ENCODE measurements at places on chromosomes 5 and 9.

DNA sequence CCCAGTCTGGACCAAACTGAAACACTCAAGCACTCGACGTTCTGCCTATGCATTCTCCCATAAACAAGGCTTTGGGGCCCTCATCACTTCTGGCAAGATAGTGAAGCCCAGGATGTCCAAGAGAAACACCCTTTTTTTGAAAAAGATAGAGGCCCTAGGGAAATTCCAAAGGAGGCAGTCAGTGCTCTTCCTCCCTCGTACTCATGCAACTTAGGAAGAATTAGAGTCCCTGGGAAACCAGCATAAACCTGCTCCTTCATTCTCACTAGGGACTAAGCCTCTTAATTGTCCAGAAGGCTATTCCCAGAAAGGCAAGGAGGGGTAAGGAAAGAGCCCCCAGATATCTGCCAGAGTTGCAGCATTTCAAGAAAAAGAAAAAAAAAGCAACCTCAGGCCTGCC lies 7.8 kb upstream of the RUSC2 start:
- DNase-seq = no peak

GRCh38 chr9:81829195-81829882 lies 98.9 kb upstream of the SPATA31D4 start:
- no peak for DNase-seq

- DNase-seq = no peak
Measured at GRCh38 chr5:36378551-36378950, 76.8 kb upstream of the RANBP3L start.

GRCh38 chr9:129867136-129868022 lies 32.1 kb downstream of the USP20 start:
- DNase-seq = no peak

DNA sequence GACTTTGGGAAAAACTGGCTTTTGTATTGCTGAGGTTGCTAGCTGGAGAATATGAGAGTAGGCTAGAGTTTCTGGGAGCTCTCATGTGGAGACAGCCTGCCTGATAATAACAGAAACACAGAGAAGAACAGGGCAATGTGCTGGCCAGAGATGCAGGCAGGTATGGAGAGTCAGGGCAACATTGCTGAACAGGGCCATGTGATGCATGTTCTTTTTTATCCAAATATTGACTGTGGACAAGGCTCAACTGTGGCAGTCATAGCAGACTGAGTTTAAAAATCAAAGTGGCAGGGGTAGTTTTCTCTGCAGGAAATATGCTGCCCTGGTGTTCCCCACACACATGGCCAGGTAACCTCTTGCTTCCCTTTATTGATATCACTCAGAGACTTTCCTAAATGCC lies 381.1 kb downstream of the RASEF start:
- no peak for DNase-seq

DNA sequence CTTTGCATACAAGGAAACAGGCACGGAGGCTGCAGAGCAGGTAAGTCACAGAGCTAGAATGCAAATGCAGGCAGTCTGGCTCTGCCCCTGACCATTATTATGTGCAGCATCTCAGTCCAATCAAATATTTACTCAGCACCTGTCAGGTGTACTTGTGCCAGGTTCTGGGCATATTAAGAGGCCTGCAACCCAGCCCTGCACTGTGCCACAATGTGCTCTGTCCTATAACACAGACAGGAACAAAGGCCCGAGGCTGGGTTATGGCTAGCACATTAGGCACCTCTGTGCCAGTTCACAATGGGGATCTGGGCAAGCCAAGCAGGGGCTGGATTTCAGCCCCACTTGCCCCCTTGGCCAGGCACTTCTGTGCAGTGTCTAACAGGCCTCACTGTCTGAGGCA lies 14.0 kb downstream of the ARL15 start:
- no peak for DNase-seq

- no peak for DNase-seq
Measured at GRCh38 chr5:122951658-122952057, 84.9 kb downstream of the PPIC start.

- no peak for DNase-seq
Measured at GRCh38 chr5:168853972-168854371, 274.8 kb upstream of the PANK3 start.

GRCh38 chr5:146725025-146725424 lies 153.5 kb downstream of the PPP2R2B start:
- DNase-seq = no peak

DNA sequence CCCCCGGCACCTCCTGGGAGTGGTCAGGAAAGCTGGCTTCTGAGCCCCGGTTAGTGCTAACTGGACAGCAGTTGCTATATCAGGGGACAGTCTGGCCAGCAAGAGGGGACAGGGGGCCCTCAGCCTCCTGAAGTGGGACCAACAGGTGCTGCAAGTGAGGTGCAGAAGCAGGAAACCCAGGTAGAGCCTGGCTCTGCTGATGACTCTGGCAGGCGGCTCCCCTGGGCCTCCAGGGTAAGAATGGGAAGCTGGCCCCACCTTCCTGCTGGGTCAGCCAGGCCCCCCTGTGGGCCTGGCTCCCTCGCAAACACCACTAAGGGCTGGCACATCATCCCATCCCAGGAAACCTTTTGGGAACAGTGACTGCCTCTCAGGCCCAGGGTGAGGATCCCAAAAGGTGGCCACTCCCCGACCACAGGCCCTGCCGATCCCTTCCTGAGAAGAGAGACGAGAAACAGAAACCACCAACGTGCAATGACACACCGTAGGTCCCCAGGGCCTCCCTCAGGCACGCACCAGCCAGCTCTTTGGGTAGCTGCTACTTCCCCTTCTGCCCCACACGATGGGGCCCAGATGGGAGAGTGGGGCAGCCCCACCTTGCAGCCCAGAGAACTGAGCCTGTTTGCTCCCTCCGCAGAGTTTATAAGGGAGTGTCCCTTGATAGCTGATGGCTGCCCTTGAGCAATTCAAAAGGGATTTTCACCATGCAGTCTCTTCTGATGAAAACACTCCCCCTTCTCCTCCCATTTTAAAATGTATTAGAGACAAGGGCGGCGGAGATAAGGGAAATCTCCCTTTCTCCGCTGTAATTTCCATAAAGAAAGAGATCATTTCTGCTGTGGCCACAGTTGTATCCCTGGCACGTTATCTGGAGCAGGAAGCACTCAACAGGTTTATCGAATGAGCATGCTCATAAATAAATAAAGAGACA lies 76.8 kb downstream of the STK10 start:
- DNase-seq = peak; percentile 93

DNA sequence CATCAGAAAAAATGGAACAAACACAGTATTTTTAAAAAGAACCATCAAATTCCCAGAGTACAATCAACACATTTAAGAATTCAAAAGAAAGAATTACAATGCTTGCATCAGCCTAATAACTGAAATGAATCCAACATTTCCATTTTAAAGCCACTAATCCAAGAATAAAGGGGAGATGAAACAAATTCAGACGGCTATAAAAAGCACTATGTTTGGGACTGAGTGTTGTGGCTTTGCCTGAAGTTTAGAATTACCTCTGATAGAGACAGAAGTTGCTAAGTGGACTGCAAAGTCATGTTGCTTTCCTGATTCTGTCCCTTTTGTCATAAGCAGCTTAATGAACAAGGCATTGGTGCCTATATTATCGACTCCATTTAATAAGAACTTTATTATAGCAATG lies 135.4 kb upstream of the RGMB start:
- no peak for DNase-seq

- no peak for DNase-seq
Measured at GRCh38 chr9:4138781-4139180, 161.1 kb downstream of the GLIS3 start.

DNA sequence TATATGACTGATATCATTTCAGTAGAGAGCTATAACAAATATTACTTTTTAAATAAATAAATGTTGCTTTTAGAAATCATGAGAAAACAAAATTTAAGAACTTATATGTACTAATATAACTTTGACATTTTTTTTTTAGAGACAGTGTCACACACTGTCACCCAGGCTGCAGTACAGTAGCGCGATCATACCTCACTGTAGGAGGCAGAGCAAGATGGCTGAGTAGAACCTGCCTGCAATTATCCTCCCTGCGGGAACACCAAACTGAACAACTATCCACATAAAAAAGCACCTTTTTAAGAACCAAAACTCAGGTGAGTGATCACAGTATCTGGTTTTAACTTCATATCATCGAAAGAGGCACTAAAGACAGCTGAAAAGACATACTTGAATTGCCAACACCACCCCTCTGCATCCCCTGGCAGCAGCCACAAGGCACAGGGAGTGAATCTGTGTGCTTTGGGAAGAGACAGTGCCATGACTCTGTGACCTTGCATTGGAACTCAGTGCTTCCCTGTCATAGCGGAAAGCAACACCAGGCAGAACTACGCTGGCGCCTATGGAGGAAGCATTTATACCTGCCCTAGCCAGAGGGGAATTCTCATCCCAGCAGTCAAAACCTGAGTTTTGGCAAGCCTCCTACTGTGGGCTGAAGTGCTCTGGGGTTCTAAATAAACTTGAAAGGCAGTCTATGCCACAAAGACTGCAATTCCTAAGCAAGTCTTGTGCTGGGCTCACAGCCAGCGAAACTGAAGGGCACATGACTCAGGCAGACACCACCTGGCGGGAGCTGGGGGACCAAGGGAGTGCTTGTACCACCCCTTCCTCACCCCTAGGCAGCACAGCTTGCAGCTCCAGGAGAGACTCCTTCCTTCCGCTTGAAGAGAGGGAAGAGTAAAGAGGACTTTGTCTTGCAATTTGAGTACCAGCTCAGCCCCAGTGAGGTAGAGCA lies 142.7 kb downstream of the FBXL17 start:
- DNase-seq = no peak

DNA sequence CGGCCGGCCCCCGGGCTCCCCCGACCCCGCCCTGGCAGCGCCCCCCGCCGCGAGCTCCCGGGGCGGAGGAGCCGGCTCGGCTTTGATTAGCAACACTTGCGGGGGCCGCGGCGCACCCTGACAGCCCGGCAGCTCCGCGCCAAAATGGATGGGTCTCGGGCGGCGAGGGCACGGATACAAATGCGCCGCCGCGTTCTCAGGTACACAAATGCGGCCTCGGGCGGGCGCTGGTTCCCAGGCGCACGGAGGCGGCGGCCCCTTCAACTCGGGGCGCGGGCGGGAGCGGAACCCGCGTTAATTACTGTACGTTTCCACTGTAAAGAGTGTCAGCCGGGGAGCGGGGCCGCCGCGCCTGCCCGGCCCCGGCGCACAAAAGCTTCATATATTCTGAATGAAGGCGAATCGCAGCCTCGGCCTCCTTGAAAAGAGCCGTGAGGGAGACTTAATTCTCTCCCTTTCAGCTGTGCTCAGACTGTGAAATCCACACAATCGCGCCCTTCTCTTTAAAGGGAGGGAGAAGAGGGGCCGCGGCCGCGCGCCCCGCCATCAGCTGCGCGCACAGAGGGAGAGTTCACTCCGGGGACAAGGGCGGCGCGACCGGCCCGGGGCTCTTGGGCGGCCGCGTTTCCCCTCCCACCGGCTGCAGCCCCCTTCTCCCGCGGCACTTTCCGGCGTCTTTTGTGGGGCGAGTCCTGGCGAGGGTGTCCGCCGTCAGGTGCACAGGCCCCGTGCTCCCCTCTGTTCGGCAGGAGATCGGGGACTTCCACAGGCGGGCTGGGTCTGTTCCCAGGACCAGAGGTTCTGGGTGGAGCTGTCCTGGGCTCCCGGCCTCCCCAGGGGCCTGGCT lies 27.0 kb downstream of the MSX2 start:
- DNase-seq = no peak

DNA sequence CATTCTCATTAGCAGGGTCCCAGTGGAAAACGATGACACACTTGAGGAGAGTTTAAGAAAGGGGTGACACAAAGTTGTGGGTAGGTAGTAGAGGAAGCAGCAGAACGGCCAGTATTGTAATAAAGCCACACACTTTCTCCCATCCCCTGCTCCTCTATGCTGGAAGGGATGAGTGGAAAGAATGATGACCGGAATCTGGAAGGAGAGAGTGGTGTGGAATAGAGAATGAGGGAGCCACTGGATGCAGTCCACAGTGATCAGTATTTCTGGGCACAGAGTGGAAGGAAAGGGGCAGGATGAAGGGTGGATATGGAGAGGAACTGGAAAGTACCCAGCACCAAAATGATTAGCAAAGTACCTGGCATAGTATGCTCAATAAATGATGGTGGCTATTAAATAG lies 133.8 kb upstream of the DAB2 start:
- DNase-seq = no peak

GRCh38 chr9:133420392-133420827 lies 1.8 kb upstream of the ADAMTS13 start:
- no peak for DNase-seq

GRCh38 chr9:26669701-26670670 lies 222.6 kb downstream of the CAAP1 start:
- no peak for DNase-seq

DNA sequence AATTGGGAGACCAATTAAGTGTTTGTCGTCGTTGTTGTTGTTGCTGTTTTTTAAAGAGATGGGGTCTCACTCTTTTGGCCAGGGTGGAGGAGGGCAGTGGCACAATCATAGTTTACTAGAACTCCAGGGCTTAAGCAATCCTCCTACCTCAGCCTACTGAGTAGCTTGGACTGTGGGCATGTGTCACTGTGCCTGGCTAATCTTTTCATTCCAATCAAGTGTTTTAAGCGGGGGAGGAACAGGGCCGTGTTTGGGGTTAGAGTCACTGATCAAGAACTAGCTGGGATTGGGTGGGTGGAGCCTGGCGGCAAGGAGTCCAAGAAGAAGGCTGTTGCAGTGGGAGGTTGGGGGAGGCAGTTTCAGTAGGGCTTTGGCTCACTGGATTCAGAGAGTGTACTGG lies 13.8 kb downstream of the SNX30 start:
- no peak for DNase-seq

GRCh38 chr9:128383791-128384190 lies 12.6 kb downstream of the URM1 start:
- DNase-seq = no peak

- DNase-seq = no peak
Measured at GRCh38 chr5:165525271-165525670, 2019.9 kb downstream of the MAT2B start.

- no peak for DNase-seq
Measured at GRCh38 chr5:152355061-152355460, 50.0 kb downstream of the NMUR2 start.

GRCh38 chr5:59466271-59466670 lies 427.3 kb downstream of the PDE4D start:
- no peak for DNase-seq

- DNase-seq = no peak
Measured at GRCh38 chr5:8185852-8186251, 316.9 kb downstream of the MTRR start.

DNA sequence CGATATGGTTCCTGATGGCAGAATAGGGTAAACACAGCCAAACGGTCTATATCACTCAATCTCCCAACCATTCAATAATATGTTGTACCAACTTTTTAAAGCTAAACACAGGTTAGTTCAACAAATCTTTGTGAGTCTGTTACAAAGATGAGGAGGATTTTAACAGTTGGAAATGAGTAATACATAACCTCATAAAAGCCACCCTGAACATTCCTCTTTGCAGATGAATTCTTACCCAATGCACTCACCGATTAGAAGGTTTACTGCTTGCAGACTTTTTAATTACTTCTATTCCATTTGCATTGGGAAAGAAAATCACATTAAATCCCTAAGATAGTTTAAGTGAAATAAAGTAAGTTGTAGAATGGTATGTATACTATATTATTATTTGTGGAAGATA lies 23.3 kb upstream of the TRMT10B start:
- DNase-seq = no peak
